ENCODE measurements at places on chromosomes 12 and 14.

DNA sequence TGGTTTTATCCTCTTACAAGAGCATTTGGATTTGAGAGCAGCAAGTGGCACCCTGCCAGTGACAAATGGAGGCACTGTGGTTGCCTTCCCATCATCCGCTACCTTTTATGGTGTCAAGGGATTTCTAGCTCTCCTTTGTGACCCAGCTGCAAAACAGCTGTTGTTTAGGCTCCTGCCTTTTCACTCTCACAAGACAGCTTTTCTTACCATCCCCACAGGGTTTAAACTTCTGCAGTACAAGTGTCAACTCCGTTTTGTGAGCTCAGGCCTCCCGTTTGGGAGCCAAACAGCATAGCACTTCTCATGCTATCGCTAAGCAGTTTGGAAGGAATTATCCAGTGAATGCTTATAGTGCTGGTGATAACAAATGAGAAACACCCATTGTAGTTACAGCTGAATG, 331.4 kb downstream of the TMTC2 start:
- DNase-seq: no peak

DNA sequence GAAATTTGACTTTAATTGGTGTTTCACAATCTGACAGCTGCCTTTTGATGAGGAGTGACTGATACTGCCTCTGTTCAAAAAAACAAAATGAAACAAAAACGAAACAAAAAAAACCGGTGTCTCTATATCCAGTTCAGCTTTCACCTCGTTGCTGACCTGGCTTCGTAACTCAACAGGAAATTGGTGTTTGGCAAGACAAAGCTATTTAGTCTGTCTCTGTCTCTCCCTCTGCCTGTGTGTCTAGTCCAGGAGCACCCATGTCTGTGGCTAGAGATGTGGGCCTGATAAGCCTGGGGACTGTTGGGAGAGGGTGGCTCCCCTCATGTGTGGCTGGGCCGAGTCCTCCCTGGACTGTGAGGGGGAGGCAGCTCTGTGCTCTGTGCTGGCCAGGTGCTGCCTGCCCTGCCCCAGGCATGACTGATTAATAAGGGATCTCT, 11.3 kb downstream of the CACNA1C start:
- DNase-seq: no peak

DNA sequence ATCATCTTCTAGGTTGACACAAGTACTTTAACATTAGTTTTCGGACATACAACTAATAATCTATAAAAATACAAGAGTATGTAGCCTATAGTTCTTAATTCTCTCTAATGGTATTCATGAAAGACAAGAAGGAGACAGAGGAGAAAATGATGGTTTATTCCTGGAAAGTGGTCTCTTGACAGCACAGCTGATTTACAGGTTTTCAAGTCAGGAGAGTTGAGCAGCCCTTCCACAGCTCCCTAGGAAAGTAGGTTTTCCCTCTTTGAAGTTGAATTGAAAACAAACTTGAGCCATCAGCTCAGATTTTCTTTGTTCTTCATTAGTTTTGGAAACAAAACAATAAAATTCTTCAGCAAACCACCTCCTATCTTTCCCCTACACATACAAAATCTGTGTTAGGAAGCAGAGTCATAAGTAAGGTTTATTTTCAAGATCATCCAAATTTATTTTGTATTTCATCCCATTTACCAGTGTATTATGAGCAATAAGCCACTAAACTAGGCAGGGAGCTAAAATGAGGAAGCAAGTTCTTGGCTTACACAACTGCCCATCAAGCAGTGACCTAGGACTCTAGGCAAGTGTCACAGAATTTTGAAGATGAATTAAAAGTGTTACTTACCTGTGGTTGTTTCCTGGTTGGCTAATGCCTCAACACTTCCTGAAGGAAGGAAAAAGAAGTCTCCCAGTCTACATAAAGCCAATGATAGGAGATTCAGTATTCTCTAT, 357.0 kb downstream of the BCAT1 start:
- no peak for DNase-seq

GRCh38 chr12:52062167-52063081, 7.4 kb upstream of the ATG101 start:
- DNase-seq: no peak

DNA sequence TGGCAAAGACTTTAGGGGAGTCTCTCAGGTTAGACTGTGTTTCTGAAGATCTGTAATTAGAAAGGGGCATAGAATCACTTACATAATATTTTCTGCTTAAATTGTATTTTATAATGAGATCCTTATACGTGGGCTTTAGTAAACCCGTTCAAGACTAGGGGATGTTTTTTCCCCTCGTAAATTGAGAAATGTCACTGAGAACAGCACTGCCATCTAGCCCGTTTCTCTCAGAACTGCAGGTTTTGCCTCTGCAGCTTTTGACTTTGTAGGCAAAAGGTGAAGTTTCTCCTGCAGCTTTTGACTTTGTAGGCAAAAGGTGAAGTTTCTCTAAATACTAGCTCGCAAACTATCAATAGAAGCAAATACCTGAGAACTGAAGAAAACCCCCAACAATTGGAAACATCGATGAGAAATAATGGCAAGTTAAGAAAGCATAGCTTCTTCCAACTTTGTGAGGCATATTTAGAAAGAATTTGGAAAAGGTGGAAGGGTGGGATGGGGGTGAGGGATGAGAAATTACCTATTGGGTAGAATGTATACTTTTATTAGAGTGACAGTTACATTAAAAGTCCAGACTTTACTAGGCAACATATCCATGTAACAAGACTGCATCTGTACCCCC, 9.9 kb upstream of the ASPG start:
- no peak for DNase-seq

DNA sequence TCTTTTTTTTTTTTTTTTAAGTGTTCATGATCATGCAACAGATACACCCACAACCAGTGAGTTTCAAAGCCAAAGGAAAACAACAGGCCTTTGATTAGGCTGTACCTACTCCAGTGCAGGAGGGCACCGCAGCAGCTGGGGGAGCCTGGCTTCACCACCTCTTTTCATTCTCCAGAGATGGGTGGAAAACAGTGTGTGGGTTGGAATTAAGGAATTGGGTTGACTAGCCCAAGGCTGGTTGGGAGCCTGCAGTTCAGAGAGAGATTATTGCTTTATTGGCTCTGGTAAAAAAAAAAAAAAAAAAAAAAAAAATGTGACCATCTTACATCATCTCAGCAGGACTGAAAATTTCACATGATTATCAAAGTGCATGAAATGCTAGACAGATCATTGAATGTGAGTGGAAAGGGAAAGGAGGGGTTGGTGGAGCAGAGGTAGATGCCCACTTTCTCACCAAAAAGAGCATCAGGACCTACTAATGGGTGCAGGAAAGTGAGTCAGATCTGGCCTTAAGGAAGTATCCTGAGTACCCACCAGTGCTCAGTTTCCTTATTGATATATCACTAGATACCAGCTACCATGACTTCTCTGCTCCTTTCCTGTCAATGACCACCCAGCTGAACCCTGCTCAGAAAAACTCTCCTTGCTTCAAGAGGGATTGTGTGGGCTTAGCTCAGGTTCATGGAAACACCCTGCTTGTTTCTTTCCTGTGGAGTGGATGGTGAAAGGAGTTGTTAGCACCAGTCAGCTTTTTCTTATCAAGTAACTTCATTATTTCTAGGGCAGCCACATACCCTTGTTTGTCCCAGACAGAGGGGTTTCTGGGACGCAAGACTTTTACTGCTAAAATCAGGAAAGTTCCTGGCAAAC, 54.8 kb upstream of the DYRK2 start:
- DNase-seq: no peak

DNA sequence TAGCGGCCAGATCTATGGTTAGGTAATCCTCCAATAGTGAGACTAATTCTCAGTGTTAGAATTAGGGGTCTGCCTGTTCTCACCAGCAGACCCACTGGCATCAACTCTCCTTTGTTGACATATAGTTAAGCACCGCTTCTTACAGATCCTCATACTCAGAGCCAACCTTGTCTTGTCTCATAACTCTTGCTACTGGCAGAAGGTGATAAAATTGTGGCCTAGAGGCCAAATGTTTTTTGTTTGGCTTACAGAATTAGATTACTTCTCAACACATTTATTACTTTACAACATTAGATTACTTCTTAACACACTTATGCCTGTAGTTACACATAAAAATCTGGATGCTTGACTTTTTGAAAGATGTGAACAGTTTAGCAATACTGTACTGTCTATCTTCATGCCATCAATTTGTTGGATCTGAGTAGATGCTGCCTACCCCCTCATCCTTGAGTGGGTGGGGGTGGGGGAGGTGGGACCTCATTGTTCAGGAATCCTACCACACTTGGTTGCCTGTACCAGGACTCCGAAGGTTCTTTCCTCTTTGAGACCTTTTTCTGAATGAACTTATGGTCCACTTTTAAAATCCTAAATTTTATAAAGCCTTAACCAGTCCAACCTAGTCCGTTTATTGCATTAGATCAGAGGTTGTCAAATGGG, 7.0 kb downstream of the MTHFD1 start:
- no peak for DNase-seq

- DNase-seq: no peak
Measured at GRCh38 chr14:104355101-104356019, 217.0 kb downstream of the KIF26A start.

DNA sequence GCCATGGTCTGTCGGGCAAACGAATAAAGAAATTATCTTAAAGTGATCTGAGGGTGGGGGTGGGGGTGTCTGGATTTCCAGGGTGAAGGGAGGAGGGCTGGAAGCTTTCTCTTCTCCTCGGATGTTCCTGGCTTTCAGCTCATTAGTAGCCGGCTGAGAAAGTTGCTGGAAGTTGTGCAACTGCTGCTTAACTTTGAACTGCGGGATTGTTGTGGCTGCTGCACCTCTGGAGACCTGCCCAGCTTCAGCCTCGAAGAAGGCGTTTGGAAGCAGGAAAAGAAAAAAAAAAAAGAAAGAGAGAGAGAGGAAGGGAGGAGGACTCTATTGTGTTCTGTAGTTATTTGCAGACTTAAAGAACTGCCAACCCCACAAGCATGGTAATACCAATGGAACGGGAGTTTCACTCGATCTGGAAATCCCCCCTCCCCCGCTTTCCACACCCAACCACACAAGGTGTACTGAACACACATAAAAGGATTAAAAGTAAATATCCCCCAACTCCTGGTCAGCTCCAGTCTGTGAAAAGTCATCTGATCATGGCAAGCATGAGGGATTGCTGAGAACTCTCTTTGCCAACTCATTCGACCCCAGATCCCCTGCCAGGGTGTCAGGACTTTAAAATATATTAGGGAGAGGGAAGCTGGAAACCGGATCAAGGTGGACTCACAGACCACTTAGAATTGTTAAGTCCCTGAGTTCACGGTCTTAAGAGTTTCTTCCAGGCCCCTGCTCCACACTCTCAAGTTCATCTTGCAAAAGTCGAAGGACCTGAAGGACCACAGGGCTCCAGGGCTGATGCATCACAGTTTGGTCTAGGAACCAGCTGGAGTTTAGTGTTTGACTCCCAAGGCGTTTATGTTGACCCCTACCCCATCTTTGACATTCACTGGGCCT, at the start of gene RASSF9:
Gene RASSF9 (minus strand): TSS at position 213 of the 894 bp plus-strand sequence. CDS start 208 bp downstream, at position 5.
- no peak for DNase-seq
